ENCODE measurements at places on chromosomes 3 and 15.

- DNase-seq = no peak
Measured at GRCh38 chr15:60373327-60373726, 24.5 kb downstream of the ANXA2 start.

DNA sequence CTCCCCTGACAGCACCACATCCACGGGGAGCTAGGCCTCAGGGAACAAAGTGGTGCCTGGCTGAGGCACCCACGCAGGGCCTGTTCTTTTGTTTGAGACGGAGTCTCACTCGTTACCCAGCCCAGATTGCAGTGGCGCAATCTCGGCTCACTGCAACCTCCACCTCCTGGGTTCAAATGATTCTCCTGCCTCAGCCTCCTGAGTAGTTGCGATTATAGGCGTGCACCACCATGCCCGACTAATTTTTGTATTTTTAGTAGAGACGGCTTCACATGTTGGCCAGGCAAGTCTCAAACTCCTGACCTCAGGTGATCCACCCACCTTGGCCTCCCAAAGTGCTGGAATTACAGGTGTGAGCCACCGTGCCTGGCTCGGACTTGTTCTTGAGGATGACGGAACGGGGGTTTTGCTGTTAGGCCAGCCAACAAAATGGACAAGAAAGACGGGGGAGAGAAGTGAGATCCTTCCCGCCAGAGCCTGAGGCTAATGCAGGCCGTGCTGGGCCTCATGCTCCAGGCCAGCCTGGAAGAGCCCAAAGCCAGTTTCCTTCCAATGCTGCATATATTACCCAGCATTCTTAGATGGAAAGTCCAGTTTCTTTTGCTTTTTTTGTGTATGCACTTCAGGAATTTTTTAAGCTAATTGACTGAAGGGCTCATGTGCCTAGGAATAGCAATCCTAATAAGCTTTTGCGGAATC is 28.1 kb upstream of the FURIN start:
- no peak for DNase-seq

DNA sequence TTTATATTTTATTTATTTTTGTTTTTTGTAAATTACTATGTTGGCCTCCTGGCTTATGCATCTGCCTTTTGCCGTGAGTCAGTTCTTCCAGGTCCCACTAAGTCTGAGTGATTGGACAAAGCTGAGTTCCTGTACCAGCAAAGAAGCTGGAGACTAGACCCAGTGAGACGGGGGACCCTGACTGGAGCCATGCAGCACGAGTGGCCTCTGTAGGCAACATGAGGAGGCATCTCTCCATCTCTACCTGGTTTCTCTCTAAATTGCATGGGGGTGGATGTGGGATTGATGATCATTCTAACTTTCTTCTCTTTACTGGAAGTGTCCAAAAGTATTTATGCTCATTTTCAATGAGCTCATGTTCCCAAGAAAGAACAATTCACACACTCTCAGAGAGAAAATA is 155.3 kb upstream of the MRPL3 start:
- DNase-seq = no peak

DNA sequence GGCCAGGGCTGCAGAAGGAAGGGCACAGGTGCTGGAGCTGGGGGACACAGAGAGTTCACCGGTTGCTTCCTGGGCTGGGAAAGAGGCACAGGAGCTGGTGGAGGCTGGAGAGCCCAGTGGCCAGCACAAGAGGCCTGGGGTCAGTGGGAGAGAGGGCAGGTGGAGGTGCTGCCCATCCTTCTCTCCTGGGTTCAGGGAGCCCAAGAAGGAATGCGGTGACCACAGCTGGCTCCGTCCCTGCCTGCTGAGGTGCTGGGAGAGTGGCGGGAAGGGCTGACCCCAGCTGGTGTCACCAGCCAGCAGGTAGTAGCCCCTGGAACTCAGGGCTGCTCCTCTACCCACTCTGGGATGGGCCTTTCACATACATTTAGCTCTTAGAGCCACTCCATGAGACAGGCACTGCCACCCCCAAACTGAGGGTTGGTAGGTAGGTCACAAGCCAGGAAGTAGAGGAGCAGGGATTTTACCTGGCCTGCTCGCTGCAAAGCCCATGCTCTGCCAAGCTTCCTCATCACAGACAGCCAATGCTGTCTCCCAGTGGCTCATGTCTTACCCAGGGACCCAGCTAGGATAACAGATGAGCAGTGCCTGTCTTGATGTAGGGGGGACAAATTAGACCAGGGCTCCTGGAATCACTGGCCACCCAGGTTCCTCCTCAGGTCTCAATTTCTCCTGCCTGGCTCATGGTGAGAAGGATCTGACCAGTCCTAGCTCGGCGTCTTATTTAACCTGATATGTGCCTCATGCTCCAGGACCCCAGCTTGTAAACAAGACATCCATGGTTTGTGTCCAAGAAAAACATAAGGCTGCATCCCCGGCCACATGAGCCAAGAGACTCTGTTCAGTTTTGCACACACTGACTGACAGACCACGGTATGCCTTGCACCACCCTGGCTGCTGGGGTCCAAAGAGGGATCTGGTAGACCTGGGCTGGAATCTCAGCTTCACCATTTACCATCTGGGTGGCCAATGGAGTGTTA is 119.2 kb downstream of the CORO2B start:
- DNase-seq = no peak

DNA sequence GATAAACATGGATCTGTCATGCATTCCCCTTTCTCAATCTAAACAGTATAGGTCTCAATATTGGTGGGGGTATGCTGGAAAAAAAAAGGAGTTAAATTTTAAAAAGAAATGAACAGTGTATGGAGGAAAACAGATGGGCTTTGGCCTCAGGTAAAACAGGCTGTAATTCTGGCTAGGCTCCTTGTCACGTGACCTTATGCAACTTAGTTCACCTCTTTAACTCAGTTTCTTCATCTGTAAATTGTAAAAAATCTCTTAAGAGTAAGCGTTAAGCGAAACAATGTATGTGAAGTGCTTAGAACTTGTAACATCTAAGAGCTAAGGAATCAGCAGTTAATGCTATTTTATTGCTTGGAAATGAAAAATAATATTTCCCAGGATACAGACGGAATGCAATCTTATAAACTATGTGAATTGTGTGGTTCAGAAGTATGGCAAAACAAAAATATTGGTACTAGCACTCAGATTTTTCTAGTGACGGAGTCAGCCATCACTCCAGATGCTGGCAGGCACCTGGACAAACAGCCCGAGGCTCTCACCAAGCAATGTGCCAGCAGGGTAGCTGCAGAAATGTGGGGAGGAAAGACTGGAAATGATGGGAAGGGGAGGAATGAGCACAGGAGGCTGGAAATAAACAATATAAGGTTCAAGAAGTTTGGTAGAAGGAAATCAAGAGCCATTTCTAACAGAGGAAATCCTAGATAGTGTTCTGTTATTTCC is 172.8 kb downstream of the USP13 start:
- DNase-seq = no peak

DNA sequence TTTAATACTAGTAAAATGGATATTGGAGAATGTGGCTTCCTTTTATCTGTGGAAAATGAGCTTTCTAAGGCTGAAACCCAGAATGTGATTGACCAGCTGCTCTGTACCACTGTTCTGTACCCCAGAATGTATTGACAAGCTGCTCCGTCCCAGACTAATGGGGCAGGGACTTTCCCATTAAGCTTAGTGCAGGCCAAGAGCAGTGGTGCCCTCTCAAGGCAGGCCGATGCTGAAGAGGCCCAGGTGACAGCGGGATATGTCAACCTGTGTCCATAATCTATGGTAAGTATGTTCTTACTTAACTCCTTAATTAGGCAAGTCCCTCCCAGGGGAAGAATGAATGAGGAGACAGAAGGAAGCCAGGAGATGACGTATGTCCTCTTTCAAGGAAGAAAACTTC is 31.1 kb downstream of the SGO1 start:
- no peak for DNase-seq

DNA sequence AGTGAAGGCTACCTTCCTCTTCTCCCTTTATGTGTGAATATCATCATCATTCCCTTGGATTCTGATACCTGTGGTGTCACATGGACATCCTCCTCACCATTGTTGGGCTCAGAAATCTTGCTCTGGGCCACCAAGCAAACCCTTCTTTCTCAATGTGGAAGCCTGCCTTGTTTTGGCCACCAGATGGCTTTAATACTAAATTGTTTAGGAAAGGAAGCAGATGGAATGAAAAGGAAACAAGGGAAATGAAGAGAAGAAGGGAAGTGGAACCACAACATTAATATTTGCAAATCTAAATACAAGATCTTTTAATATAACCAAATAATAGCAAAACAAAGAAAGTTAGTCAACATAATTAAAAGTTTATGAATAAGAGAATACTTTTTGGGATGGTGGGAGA is 14.0 kb downstream of the FAM227B start:
- DNase-seq = no peak

- no peak for DNase-seq
Measured at GRCh38 chr3:150789451-150789850, 26.5 kb upstream of the SIAH2 start.

GRCh38 chr15:88375234-88375927 is 91.8 kb downstream of the MRPL46 start:
- no peak for DNase-seq

- DNase-seq = no peak
Measured at GRCh38 chr3:12796171-12797123, at the start of gene CAND2. CAND2 (plus strand) TSS chr3:12796680; CDS start chr3:12796721, 41 bp downstream.

DNA sequence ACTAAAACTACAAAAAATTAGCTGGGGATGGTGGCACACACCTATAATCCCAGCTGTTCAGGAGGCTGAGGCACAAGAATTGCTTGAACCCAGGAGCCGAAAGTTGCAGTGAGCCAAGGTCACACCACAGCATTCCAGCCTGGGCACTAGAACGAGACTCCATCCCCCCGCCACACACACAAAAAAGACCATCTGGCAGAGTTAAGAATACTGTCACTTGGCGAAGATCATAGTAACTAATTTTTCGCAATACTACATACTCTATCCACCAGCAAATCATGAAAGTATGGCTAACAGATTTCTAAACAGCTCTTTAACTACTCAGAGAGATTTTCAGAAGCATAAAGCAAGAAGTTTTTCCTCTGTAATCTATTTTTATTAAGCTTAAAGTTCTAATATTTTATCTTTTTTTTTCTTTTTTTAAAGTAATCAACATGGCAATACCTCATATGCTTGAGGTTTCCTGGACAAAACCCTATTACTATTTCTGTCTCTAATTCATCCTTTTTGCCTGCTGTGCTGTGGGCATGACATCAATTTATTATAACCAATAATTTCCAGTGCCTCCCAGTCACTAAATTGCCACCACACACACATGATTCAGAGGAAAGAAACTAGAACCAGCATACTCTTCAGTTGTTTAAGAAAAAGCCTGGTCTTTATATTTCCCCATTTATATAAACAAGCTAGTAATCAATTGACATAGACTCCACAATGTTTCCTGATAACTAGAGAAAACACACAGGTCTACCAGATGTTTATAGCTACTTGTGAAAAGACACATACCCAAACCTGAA is 46.9 kb downstream of the CHSY1 start:
- no peak for DNase-seq

DNA sequence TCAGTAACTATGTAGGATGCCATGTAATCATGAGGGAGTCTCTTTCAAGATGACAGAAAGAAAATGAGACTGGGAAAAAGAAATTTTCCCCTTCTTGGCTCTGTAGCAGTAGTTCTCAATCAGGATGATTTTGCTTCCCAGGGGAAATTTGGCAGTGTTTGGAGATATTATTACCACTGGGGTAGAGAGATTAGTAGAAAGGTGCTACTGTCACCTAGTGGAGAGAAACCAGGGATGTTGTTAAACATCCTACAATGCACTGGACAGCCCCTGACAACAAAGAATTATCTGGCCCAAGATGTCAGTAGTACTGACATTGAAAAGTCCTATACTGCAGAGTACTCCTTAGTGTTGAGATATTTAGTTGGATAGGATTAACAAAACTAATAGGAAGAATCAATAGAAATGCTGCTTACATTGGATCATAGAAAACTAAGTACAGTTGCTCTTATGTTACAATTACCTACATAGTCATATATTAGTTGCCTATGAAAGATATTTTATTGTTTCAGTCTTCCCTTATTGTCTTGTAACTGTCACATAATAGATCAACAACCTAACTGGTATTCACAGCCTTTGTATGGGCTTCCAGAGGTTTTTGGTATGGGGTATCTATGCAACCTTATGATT is 433.3 kb downstream of the RAP2B start:
- DNase-seq = no peak

- no peak for DNase-seq
Measured at GRCh38 chr3:152258448-152259393, 10.0 kb upstream of the MBNL1 start.

GRCh38 chr3:77281721-77282120 is 241.8 kb downstream of the ROBO2 start:
- no peak for DNase-seq

DNA sequence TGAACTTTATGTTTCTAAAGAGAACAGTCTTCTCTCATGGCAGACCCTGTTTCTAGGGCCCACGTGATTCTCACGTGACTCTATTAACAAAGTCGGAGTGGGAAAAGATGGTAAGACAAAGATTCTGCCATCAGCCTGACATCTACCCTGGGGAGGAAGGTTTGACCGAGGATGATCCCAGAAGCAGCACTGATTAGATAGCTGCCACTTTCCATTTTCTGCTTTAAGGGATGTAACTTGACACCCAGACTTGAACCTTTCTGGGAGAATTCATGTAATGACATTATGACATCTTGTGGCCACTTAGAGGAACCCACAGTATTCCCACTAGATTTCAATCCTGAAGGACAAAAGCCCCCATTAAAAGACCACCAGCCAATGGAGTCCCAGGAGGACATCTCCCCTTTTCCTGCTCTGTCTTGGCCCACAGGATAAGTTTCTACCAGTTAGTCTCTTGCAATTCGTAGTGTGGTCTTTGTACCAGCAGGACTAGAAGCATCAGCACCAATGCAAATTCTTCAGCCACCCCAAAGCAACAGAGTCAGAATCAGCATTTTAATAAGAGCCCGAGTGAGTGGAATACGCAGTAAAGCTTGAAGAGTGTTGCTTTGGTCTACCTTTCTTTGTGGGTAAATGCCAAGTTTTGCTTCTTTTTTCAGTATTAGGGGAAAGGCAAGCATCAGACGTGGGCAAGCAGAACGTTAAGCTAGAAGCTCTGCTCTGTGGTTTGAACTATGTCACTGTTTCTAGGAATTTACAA is 480.5 kb upstream of the PROK2 start:
- no peak for DNase-seq

GRCh38 chr15:80450811-80451321 is 46.7 kb downstream of the ARNT2 start:
- DNase-seq = no peak

GRCh38 chr3:107283948-107284347 is 93.3 kb upstream of the CCDC54 start:
- DNase-seq = no peak

GRCh38 chr3:194142156-194142910 is 6.4 kb downstream of the HES1 start:
- no peak for DNase-seq

- DNase-seq = no peak
Measured at GRCh38 chr3:8204853-8205650, 296.6 kb upstream of the LMCD1 start.

GRCh38 chr3:156216216-156216615 is 95.8 kb downstream of the KCNAB1 start:
- DNase-seq = no peak

Measured in stimulated activated CD8-positive, alpha-beta memory T cell treated with anti-CD3 and anti-CD28 coated beads, Interleukin-7, amount 100 ng/mL, for 1 hour (primary cell).